ENCODE measurements at places on chromosomes 5 and 9.

- no peak for DNase-seq
Observed at GRCh38 chr5:73648515-73648914, 22.5 kb downstream of the ARHGEF28 start.

- no peak for DNase-seq
Observed at GRCh38 chr5:53008751-53009150, 19.6 kb downstream of the ITGA2 start.

DNA sequence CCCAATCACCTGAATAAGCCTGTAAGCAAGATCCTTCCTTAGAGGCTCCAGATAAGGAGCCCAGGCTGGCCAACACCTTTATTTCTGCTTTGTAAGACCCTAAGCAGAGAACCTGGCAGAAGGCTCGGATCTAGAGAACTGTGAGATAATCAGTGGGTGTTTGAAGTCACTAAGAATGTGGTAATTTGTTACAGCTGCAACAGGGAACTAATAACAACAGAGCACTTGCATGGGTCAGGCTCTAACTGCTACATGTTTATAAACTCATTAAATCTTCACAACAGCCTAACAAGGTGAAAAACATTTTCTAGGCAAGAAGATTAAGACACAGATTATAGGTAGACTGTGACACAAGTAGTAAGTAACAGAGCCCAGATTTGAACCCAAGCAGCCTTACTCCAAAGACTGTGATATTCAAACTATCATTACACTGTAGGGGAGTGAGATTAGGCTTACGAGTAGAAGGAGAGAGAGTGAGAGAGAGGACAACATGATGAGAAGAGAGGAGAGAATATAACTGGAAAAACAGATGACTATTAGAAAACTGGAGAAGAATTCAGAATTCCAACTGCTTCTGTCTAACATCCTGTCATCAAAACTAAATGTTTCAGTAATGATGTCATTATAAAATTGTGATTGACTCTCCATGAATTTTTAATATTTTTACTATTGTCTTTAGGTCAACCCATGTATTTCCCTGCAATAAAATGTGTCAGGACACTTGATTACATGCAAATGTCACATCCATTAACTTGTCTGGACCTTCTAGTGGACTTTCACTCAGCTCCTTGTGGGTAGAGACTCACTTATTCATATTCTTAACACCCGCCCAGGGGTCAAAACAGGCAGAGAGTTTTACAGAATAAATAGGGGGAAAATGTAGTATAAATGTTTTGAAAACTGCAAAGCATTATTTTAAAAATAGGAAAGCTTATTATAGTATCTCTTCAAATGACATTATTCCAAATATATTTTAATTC lies 290.9 kb upstream of the RGMB start:
- DNase-seq, result no peak

DNA sequence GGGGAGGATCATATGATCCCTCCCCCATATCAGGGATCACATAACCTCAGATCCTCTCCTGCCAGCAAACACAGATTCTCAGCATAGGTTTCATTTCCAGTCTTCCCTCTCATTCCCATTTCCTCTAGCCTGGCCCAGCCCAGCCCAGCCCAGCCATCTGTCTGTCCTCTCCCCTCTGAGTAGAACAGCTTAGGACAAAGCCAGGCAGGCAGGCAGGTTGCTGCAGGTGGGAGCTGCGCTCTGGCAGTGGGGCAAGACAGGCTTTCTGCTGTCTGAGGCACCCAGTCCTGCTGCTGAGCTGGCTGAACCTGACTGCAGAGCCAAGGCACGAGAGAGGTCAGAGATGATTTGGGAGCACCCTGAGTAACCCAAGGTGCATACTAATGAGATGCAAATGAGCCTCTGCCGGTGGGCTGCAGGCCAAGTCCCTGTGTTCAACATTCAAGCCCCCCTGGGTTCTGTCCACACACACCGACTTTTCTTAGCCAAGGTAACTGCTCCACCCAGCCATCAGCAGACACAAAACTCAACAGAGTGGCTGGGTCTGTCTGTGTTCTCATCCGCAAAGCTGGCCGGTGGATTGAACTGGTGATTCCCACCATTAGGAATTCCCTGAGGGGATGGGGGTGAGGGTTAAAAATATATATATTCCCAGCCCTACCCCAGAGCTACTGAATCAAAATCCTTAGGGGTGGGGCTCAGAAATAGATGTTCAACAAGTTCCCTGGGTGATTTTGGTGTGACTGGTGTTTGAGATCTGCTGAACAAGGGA lies 9.1 kb downstream of the FAT2 start:
- DNase-seq, result no peak

GRCh38 chr9:9612270-9612669 lies 1000.5 kb downstream of the PTPRD start:
- DNase-seq, result no peak

GRCh38 chr5:65840071-65840470 lies 86.3 kb upstream of the ERBIN start:
- DNase-seq, result no peak

DNA sequence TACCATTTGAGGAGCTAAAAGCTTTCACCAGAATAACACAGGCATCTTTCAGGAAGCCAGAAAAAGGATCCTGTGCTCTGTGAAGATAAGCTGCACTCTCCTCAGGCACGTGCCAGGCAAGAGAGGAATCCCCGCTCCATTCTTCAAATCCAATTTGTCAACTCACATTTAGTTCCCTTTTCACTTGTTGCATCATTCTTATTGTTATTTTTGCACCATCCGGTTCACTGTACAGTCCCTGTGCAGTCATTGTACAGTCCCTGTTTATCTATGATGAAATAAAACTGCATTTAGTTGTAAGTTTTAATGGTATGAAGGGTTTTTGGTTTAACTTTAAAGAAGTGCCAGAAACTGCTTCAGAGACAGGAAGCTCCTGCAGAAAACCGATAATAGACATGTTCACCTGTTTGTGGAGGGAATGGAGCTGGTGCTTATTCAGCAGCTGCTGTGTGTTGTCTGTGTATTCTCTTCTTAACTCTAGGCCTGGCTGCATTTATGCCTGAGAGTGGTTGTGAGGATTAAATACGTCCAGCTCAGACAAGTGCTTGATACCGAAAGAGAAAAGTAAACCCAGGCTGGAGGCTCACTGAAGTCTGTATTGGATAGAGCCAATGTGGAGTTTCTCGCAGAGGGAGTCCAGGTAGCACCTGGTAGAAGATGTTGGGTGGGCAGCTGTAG lies 22.4 kb downstream of the IFNW1 start:
- DNase-seq, result no peak

Measured in CD4-positive, alpha-beta T cell treated with Interleukin-10 for 1 hour (primary cell).